ENCODE measurements at places on chromosomes 11 and 22. TPM values are rescaled to one million over a fixed set of nuclear protein-coding genes. Genes with fewer than 3 reads are reported as not detected.
A peak's percentile ranks its signal among the peaks of the same experiment; 100 is the strongest.

SMTNL1 gene
- total RNA-seq: not detected

DNA sequence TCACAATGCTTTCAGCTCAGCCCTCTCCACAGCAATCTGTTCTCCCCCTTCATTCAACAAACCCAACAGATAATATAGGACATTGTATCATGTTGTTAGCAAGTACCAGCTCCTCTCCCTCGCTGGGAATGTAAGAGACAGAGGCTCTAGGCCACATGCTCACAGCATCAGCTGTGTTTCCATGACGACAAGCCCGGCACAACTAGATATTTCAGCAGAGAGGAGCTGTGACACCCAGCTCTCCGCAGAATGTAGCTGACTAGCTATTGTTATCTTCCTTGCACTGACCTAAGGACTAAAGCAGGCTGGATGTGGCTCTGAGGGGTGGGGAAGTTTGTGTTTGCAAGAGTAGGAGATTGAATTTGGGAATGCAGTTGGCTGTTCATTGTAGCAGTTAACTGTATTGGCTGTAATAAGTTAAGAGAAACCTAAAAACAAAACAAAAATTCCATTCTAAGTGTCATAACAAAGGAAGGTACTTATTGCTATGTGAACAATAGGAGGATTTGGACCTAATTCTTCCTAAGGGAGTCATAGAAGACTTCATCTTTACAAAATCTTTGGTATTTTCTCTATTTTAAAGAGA, 28.0 kb upstream of the RRAS2 start:
- DNase-seq: peak; percentile 30

DNA sequence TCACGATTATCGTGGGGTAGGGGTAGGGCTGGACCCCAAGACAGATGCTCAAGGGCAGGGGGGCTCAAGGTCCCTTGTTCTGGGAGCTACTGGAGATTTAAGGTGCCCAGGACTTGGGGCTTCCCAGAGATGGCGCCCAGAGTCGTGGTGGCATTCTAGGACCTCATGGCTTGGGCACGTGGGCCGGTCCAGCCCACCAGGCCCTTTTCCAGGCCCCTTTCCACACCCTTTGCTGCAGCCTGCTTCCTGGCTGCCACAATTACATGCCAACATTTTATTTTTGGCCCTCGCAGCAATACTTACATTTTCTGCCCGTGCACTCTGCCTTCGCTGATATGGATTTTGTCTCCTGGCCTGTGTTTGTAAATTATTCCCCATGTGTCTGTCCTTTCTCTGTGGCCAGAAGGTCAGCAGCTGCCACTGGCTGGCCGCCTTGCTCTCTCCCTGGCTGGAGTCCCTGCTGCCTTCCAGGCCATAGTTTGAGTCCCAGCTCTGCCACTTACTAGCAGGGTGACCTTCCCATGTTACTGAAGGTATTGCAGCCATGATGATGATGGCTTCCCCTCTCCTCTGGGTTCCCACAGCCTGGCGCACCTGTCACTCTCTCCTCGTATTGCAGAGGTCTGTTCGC, 11.2 kb downstream of the MB start:
- DNase-seq: no peak

FAM180B gene
- not detected for total RNA-seq

GRCh38 chr11:122642472-122642922, 13.0 kb upstream of the UBASH3B start:
- no peak for DNase-seq

DNA sequence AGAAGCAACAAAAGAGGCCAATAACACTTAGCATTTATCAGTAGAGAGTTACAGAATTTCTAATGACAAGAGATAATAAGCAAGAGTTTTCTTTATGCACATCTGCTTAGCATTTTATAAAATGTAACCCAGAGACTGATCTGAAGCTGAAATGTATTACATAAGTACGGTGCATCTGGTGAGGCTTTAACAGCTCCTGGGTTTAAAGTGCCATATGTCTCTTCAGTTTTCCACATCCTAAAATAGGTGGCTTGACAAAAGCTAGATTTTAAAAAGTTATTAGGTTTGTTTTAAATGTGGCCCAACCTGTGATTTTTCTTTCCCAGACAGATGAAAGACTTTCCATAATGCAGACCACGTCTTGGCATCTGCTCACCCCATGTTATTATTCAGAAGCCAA, 620.7 kb upstream of the ARHGAP42 start:
- DNase-seq: no peak

GRCh38 chr11:8183111-8183510, 14.3 kb upstream of the RIC3 start:
- DNase-seq: no peak

All from K562 (cell line).